NCI-H1694 (cell line): ENCODE measurements at places on chromosomes 2 and 18.

DNA sequence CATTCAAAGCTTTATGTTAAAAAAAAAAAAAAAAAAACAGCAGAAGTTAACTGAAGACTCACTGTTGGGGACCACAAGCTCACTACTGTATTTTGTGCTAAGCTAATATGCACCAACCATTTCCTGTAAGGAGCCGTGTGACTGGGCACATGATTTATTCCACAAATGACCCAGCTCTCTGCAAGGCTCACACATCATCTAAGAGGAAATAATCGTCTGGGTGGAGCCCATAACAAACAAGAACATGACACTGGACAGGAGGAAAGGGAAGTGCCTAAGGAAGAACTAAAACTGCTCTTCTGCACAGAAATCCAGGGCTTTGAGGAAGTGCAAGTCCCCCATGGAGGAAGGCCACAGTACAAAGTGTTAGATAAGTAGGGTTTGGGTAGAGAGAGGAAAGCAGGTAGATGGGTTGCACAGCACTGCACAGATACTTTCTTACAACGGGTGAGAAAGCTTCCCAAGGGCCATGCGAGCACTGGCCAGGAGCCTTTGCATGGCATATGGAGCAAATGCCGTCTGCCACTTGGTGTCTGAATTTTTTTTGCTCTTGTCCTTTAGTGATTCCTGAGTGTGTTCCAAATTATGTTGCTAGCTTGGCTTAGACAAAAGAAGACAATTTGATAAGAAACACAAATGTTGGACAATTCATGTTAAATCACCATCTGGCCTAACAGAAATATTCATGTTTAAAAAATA, 24.4 kb downstream of the NFE2L2 start:
- no peak for DNase-seq

DNA sequence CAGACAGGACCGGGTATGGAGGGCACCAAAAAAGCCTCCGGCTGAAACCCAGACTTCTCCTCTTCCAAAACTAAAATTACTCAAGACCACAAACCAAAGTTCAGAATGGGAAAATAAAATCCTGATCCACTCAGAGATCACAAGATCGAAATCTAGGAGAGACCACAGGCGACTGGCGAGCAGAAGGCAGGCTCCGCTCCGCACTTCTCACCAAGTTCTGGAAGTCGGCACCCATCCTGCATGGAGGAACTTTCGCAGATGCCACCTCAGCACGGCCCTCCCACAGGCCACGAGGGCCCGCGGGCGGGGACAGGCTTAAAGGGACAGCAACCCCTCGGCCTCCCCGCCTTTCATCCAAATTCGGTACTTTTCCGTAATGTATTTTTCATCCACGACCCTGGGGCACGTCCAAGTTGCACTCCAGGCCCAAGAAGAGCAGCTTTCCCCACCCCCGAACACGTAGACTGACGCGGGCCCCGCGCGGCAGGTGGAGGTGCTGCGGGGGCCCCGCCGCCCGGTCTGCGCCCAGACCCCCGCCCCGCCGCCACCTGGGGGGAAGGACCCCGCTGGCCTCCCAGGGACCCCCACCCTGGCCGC, 43.7 kb downstream of the HDLBP start:
- no peak for DNase-seq

DNA sequence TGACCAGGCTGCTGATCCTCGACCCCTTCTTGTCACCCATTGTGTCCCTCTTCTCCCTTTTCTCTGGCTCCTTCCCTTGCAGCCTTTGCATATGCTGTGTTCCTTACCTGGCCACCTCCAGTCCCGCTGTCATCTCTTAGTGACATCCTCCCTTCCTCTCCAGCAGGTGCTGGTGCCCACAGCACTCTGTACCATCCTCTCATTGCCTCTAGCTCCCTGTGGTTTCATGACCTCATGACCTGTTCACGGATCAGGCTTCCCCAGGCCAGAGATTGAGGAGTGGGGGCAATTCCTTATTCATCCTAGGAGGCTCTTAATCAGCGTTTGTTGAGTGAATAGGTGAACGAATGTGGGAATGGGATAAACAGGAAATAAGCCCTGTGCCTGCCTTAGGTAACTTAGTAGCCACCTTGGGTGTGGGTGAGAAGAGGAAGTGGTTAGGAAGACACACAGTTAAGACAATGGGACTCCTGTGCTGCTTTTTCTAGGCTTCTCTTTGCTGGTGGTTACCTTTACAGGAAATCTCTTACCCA, 35.5 kb downstream of the ITGA6 start:
- DNase-seq, result no peak

- DNase-seq, result no peak
Measured at GRCh38 chr18:50397023-50397422, 22.2 kb downstream of the SKA1 start.

GRCh38 chr18:49319590-49319989, 140.9 kb downstream of the DYM start:
- no peak for DNase-seq

DNA sequence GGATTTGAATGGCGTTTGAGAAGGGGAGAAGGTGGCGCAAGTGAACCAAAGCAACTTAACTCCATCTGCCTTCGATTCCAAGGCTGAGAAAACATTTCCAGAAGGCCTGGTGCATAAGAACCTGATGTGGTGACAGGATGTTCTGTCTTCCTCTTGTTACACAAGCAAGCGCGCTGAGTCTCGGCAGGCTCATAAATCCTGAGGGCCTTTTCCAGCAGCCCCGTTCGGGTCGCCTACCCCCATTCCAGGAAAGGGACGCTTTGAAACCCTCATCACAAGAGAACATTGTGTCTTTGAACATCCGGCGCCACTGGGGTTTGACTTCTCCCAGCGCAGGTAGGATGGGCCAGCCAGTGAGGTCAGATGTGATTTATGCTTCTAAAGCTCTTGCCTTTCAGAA, 403.5 kb downstream of the SETBP1 start:
- no peak for DNase-seq

DNA sequence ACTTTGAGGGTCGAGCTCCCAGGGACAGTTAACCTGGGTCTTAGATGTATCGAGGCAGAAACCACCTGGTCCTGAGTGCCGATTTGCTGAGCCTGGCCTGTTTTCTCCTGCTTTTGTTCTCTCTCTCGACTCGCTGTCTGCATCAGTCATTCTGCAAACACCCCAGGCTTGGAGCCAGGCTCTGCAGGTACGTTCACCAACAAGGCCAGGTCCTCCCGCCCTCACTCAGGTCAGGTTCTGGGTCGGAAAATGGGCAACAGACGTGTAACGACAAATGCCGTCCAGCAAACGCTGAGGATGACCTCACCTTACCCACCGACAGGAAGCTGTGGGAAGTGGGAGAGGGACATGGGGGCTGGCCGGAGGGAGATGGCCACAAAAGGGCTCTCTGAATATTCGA, 57.7 kb upstream of the PXDN start:
- DNase-seq, result no peak

DNA sequence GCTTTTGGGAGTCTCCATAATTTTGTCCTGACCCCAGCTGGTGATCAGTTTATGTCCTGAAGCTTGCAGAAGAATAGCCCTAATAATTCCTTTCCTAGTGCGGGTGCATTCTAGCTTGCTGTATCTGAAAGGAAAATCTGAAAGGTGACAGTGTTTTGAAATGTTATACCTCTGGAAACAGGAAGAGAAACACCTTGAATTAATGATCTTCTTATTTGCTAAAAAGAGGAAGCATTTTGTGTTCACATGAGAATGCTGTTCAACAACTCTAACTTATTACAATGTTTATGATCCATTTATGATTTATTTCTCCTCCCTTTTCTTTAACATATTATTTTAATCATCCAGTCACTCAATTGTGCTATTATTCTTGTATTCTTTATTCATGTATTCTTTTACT, 66.9 kb upstream of the CAVIN2 start:
- DNase-seq, result no peak
